WTC11 (cell line): ENCODE measurements at places on chromosomes 7 and 10. TPM values are rescaled to one million over a fixed set of nuclear protein-coding genes. Genes with fewer than 3 reads are reported as not detected.

Gene NEUROG3
- 1.9 to 2.4 TPM (median 2.0 TPM) in 3 replicates for total RNA-seq

Gene RARRES2
- 193 to 230 TPM (median 197 TPM) in 3 replicates for total RNA-seq

Gene STEAP2
- total RNA-seq = 13.4 to 17.3 TPM (median 17.0 TPM) in 3 replicates

DNA sequence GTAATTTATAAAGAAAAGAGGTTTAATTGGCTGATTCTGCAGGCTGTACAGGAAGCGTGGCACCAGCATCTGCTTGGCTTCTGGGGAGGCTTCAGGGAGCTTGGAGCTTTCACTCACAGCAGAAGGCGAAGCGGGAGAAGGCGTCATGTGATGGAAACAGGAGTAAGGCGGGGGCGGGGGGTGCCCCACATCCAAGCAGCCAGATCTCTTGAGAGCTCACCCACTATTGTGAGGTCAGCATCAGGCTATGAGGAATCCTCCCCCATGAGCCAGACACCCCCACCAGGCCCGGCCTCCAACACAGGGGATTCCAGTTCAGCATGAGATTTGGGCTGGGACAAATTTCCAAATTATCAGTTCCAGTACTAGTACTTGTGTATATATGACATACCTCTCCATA lies 46.2 kb downstream of the WDR37 start:
- DNase-seq = no peak

DNA sequence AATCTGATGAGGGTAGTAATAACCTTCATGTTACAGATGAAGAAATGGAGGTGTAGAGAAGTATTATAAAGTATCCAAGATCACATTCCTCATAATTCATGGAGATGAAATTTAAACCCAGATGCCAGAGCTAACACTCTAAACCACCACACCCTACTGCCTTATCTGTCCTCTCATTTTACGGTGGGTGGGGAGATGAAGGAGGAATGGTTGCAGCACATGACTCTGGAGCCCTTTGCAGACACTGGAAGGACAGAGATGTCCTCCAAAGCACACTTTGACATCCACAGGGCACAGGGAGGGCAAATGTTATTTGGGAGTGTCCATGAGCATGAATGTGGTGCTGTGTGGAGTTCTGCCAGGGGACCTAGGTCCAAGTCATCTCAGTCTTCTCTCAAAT lies 1.1 kb downstream of the PLEKHS1 start:
- no peak for DNase-seq

GRCh38 chr10:84743483-84743882 lies 415.1 kb downstream of the CCSER2 start:
- DNase-seq = no peak

DNA sequence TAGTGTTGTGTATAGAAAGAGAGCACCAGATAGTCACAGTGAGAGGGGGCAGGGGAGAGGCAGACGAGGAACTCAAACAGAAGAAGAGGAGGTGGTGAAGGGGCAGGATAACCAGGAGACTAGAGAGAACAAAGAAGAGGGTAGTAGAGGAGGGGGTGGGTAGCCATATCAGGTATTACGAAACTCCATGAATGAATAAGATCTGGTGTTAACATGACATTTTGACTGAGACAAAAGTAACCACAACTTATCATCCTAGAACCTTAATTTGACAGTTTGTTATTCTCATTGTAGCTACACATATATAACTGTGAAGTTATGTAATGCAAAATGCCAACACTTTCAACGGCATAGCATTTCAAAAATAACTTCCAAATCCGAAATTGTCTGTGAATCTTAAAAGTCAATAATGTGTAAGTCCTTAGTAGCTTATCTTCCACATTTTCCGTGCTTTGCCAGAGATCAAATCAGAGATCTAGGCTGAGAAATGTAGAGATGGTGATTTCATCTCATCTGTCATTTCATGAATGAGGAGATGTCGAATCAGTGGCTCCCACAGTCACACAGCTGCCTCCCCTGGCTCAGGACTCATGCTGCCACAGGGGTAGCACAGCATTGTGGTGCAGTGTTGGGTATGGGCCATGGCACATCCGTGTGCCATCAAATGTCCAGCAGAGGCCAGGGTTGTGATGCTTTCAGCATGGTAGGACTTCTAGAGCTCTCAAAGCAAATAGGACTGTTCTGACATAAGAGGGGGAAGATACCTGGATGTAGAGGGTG lies 202.1 kb downstream of the HECW1 start:
- DNase-seq = no peak

DNA sequence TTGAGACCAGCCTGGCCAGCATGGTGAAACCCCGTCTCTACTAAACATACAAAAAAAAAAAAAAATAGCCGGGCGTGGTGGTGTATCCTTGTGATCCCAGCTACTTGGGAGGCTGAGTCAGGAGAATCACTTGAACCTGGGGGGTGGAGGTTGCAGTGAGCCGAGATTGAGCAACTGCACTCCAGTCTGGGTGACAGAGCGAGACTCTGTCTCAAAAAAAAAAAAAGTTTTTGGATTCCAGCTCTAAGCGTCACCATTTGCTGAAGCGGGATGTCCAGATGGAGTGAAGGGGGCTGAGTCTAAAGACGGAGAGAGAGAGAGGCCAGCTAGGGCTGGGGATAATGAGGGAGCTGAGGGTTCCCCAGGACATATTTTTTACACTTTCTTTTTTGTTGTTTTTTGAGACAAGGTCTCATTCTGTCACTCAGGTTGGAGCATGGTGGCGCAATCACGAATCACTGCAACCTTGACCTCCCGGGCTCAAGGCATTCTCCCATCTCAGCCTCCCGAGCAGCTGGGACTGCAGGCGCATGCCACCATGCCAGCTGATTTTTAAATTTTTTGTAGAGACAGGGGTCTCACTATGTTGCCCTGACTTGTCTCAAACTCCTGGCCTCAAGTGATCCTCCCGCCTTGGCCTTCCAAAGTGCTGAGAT lies 9.4 kb upstream of the HK1 start:
- DNase-seq = no peak

GRCh38 chr10:133441780-133442179 lies 12.0 kb upstream of the SCART1 start:
- no peak for DNase-seq

GRCh38 chr10:132755166-132755711 lies 30.7 kb downstream of the NKX6-2 start:
- DNase-seq = no peak

DNA sequence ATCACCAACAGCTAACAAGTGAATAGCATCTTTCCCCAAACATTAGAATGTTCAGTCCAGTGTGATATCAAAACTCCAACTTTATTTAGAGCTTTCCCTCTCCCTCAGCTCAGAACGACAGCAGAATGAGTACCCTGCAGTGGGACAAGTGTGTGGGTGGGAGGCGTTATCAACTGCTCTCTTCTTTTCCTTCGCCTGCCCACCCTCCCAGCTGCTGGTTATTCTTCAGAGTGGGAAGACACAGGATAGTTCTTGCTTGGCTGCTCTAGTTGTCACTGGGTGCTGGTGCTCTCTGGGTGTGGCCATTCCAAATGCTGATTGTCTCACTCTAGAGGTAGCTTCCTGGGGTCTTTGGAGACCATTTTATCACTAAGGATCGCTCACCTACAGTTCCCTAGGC lies 13.7 kb upstream of the FAM241B start:
- DNase-seq = no peak

- DNase-seq = no peak
Measured at GRCh38 chr10:1048349-1048731, 579 bp downstream of the IDI1 start.

DNA sequence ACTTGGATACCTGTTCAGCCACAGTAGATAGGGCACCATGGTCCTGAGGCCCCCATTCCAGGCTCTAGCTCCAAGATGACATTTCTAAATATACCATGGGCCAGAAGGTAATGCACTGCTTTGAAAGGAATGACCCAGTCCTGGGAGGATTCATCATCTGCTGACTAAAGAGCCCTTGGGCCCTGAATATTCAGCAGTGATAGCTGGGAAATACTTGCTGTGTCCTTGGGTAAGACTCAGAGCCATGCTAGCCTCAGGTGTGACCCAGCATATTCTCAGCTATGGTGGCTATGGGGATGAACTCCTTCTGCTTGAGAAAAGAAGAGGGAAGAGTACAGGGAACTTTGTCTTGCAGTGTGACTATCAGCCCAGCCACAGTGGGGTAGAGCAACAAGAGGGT lies 21.3 kb upstream of the AGR2 start:
- no peak for DNase-seq

DNA sequence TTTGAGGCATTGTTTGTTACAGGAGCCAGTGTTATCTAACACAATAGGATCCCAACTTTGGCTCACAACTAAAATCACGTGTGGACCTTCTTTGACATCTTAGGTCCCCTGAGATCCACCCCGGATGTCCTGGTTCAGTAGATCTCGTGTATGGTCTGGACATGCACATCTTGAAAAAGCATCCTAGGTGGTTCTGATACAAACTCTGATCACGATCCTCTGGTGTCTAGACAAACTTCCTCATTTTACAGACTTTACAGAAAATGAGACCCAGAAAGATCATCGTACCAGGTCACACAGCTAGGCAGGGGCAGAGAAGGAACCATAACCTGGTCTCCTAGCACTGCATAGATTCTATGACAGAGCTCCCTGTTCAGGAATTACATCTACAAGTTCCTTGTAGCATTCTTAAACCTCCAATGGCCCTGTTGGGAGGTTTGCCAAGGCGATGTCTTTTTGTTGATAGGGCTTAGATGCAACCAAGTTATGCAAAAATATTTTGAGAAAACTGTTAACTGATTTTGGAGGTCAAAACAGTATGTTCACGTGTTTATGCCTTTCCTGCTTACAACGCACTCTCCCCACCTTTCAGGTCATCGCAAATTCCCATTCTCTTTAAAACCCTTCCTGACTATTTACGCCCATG lies 30.8 kb upstream of the CHST15 start:
- DNase-seq = no peak

DNA sequence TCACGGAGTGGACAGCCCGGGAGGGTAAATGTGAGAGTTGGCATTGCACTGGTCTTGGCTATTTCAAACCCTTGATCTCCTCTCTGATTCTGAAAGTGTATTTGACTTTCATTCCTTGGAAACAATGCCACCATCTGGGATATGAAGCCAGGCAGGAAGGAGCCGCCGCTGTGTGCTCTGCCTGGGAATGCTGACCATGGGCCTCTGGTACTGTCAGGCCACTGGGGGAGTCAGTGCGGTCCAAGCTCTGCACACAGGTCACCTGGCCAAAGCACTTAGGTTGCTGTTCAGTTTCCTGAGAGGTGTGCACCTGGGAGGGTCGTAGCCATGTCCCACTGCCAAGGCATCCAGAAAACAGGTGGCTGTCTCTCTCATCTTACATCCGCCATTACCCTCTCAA lies 68.5 kb upstream of the SHH start:
- no peak for DNase-seq

DNA sequence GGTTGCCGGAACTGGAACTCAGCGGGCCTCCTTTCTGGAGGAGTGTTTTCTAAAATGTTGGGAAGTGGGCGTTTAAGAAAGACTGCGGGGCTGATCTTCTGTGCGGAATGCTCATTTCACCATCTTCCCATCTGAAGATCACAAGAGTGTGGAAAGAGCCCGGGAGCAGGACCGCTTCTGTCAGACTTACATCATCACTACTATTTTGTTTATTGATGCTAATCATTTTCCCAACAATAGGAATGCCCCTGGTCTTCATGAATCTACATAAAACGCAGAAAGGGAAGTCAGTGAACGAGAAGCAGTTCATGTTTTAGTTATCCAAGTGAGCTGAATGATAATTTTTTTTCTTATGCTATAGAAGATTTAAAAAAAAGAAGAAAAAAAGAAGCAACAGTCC lies 447.8 kb upstream of the MKI67 start:
- no peak for DNase-seq

DNA sequence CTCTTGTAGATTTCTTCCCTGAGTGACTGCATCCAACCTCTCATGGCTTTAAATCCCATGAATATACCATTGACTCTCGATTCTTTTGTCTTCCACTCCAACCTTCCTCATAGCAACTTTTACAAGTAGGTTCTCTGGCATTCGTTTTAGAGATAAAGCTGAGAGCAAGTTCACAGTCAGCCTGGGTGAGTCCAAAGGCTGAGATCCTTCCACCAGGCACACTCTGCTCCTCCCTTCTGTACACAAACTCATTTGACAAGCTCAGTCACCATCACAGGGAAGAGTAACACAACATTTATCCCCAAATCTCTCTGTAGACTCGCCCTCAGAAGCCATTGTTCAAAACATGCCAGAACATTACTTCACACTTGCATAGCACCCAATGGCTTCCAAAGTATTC lies 10.9 kb downstream of the CTTNBP2 start:
- no peak for DNase-seq

GRCh38 chr7:124275411-124275810 lies 242.5 kb upstream of the TMEM229A start:
- no peak for DNase-seq

DNA sequence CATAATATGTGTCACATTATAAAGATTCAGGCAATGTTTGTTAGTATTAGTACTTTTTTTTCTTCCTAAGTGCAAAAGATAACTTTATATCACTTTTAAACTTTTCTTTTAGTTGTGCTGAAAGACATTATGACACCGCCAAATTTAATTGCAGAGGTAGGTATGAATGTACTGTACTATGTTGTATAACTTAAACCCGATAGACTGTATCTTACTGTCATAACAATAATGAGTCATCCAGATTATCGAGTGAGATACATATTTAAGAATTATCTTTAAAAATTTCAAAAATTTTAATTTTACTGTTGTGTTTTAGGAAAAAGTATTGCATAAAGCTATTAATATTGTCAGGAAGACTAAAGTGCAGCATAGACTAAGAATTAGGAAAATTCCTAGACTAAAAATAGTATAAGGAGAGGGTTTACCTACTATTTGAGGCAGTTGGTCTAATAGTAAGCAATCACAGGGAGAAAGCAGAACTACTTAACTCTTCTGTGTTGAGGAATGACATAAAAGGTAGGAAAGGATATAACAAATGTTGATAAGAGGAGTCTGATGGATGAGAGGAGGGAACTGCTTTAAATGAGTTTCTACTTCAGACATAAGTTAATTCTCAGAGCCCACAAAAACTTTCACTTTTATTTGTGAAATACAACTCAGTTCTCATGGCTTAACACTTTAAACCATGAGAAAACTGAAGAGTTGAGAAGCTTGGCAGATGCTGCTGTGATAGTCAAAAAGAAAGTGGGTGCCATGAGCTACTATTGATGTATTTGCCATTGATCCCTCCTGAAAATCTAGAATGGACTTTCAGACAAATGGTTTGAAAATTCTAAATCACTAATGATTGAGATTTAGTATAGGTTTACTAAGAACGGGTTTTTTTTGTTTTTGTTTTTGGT lies 67.8 kb downstream of the PTEN start:
- no peak for DNase-seq

DNA sequence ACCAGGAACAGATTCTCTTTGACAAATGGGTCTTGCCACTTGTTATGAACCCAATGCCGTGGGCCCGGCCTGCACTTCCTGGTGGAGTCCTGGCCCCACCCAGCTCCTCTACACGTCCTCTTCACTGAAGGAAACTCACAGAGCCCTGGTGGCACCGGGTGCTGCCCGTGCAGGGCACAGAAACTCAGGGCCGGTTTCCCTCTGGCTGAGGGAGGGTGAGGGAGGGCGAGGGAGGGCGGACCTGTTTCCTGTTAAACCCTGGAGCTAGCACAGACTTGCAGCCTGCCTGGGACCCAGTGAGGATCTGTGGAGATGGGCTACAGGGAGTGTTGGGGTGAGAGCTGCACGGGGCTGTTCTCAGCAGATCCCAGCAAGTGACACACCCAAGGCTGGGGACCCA lies 596.3 kb downstream of the PTPRN2 start:
- DNase-seq = no peak
